Stimulated activated CD8-positive, alpha-beta memory T cell treated with anti-CD3 and anti-CD28 coated beads, Interleukin-15, amount 100 ng/mL, for 4 hours (primary cell): ENCODE measurements at places on chromosomes 5 and 9.

DNA sequence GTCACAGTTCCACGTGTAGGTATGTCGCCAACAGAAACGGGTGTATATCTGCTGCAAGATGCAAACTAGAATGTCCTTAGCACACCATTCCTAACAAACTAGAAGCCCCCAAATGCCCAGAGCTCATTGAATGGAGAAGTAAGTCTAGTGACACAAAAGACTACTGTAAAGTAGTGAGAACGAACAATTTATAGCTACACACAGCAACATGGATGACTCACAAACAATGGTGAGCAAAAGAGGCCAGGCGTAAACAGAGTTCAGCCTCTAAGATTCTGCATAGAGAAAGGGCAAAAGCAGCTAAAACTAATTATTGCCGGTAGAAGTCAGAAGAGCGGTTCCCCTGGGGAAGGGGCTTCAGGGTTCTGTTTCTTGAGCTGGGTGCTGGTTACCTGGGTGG lies 74.7 kb downstream of the AMBP start:
- DNase-seq: no peak

DNA sequence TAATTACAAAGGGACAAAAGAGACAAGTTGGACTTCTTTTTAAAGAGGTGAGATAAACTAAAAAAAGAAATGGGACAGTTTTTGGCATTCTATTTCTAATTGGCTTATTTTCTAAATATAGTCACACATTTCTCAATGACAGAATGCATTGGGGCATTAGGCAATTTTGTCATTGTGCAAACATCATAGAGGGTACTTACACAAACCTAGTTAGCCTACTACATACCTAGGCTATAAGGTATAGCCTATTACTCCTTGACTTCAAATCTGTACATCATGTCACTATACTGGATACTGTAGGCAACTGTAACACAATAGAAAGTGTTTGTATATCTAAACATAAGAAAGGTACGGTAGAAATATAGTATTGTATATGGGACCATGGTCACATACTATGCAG lies 56.1 kb downstream of the LSM11 start:
- no peak for DNase-seq

- no peak for DNase-seq
These were observed 20.1 kb downstream of the ALG2 start for GRCh38 chr9:99201603-99202002.

DNA sequence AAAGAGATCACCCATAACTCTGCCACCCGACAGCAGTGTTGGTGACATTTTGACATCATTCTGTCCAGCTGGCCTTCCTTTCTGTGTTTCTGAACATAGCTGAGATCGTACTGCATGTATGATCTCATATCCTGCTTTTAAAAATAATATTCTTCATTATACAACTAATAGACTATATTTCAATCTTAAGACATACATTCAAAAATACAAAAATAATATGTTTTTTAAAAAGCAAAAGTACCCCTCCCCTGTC lies 47.7 kb upstream of the RPL26L1 start:
- DNase-seq: no peak

DNA sequence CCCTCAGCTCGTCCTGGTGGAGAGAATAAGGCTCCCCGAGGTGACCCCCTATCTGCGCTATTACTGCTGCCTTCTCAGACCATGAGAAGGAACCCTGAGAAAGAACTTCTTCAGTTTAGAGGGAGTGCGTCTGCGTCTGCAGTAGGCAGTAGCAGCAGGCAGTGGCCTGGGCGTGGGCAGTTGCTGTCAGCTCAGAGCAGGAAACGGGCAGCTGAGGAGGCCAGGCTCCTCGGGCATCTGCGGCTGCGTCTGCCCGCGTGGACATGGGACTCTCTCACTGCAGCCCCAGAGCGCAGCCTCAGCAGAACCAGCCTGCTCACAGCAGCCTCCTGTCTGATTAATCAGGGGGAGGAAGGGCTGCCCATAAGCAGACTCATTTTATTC lies 49.8 kb upstream of the FCN1 start:
- no peak for DNase-seq

DNA sequence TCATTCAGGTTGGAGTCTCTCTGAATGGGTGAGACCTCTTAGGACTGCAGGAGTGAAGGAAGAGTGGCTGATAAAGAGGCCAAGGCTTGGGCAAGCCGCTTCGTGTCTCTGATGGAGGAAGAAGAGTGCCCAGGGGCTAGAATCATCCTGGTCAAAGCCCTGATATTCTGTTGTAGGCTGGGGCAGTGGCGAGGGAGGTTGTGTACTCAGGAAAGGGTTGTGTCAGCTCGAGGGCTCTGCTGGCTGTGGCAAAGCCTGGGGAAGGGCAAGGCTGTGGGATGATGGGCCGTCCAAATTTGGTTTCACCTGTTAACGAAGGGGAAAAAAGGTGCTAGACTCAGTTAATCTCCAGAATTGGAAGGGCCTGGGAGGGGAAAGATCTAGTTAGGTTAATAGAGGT lies 2.4 kb upstream of the TRMT10B start:
- DNase-seq: no peak

- no peak for DNase-seq
These were observed 335.3 kb upstream of the ACTBL2 start for GRCh38 chr5:57817924-57818323.

- DNase-seq: no peak
These were observed 75.3 kb upstream of the GGTA1 start for GRCh38 chr9:121574774-121575519.

- DNase-seq: no peak
These were observed 119.4 kb upstream of the SPIN1 start for GRCh38 chr9:88268886-88269285.

GRCh38 chr5:14741801-14742440 lies 77.4 kb downstream of the OTULIN start:
- no peak for DNase-seq

- DNase-seq: no peak
These were observed 62.0 kb downstream of the ENC1 start for GRCh38 chr5:74578356-74579044.

GRCh38 chr9:122819791-122820489 lies 8.4 kb downstream of the PDCL start:
- DNase-seq: no peak

GRCh38 chr5:55456216-55456895 lies 78.4 kb downstream of the PLPP1 start:
- DNase-seq: no peak

DNA sequence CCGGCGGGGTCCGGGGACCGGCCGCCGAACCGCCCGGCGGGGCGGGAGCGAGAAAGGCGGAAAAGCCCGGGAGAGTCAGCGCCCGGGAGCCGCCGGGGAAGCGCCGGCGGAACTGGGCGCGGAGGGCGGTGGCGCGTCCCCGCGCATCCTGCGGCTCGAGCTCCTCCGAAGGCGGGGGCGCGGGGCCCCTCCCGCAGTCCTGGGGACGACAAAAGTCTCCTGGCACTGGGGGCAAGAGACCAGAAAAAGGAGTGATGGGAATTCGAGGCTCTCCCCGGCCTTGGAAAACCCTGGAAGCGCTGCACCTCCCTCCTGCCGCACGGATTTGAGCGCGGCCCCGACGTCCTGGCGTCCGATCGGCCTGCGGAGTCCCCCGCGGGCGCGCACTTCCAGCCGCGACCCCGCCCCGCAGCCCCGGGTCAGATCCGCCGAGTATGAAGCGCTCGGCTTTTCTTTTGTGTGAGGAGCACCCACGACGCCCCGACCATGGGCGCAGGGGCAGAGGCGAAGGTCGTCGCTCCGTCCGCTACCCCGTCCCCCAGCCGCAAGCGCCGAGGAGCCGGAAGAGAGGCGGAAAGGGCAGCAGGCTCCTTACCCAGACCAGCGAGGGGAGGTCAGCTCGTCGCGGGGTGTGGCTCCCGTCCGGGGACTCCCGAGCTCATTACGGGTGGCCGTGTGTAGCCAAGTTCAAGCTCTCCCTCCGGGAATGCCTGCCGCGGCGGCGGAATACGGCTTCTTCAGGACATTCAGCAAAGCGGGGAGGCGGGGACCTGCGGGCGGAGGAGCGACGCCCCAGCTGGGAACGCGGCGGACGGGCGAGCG lies at the start of gene EPB41L4A:
EPB41L4A (minus strand) TSS at position 114 of the 822 bp plus-strand sequence. CDS start 238 bp downstream, outside the sequence.
- DNase-seq: no peak

GRCh38 chr9:98555651-98556465 lies 152.9 kb downstream of the GABBR2 start:
- no peak for DNase-seq

DNA sequence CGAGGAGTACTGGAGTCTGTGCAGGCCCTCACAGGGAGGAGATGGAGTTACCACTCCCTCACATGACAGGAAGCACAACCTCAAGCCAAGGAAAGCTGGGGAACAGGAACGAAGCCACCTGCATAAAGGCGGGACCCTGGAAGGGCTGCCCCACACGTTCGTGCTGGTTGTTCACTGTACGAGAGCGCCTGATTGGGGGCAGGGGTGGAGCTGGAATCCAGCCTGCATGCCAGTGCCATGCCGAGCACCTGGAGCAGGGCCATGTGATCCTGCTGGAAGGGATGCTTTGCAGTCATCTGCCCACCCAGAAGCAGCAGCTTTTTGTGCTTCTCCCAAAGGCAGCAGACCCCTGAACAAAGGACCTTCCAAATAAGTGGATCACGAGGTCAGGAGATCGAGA lies 11.4 kb downstream of the GRM6 start:
- DNase-seq: no peak

DNA sequence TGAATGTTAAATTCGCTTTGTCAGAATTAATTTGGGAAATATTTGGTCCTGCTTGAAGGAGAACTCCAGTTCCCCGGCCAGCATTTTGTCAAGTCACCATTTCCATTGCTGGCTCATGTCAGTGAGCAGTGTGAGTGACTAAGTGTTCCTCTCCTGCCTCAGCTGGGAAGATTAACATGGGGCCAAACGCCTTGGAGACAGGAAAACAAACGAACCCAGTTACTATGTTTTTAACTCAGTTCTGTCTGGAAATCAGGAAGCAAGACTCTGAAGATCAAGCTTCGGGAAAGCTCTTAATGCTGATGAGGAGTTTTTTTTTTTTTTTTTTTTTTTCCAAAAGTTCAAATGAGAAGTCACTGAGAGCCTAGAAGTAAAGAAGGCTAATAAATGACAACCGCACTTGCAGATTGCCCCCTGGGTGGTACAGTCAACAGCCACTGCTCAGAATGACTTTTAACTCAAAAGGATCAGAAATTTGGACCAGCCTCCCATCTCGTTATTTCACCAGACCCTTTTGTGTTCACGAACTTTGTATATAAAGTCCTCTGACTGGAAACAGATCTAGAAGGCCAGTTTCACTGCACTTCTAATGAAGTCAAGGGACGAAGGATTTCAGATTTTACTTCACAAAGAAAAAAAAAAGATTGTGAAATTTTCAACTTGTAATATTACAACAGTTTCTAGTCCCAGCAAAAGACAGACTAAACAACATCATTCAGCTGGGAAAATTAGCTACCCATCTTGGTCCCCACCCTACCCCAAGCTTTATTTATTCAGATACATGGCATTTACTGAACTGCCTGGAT lies 121.3 kb downstream of the LHFPL2 start:
- no peak for DNase-seq

- DNase-seq: no peak
These were observed 143.3 kb downstream of the FGF10 start for GRCh38 chr5:44245935-44246334.

DNA sequence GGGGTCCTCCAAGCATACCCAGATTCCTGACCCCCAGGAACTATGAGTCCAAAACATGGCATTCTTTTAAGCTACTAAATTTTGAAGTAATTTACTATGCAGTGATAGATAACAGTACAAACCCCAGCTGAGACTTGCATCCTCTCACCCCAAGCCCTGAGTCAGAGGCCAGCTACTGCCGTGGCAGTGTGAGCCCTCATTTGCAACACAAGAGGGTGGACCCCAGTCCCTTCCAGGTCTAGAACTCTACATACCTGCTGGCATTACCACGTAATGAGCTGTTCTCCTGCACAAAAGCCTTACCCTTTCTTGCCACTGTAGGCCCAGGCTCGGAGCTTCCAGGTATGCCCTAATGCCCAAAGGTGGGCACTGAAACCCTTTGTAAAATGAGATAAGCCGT lies 108.6 kb upstream of the ERCC6L2 start:
- DNase-seq: no peak

DNA sequence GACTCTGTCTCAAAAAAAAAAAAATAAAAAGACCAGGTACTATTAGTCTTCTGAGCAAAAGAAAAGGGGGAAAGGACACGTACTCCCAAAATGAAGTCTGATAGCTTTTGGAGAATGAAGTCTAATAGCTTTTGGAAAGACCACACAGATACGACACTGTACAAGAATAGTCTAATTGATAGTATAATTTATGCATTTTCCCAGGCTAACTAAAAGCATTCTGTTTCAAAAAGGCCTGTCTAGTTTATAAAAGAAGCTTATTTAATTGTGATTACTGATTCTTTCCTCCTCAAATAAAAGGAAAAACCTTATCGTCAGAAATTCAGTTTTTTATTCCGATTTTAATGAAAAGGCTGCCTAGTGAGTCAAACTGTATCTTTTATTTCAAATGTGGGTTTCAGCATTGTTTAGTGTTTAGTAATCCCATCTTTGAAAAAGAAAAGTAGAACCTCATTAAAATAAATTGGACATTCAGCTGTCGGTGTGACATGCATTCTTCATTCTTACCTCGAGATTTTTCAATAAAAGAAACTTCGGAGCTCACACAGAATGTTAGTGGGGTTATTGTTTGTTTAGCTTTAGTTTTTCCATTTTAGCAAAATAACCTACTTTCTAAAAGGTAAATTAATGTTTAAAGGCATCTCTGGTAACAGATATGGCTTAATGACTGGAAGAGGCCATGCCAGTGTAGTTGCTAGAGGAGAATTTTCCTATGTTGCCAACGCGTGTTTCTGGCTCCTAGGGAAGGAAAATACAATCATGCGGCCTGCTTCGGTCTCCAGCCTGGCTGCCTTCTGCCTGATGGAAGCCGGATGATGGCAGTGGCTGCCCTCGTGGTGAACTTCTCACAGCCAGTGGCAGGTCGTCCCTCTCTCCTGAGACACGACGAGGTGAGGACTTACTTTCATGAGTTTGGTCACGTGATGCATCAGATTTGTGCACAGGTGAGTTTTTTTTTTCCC lies 70.0 kb downstream of the NLN start:
- no peak for DNase-seq

GRCh38 chr9:98248737-98249474 lies 6.5 kb downstream of the TBC1D2 start:
- DNase-seq: no peak

- no peak for DNase-seq
These were observed 178.7 kb upstream of the FBXL17 start for GRCh38 chr5:108560581-108560980.

GRCh38 chr9:137564817-137565411 lies 13.2 kb downstream of the MRPL41 start:
- DNase-seq: no peak

DNA sequence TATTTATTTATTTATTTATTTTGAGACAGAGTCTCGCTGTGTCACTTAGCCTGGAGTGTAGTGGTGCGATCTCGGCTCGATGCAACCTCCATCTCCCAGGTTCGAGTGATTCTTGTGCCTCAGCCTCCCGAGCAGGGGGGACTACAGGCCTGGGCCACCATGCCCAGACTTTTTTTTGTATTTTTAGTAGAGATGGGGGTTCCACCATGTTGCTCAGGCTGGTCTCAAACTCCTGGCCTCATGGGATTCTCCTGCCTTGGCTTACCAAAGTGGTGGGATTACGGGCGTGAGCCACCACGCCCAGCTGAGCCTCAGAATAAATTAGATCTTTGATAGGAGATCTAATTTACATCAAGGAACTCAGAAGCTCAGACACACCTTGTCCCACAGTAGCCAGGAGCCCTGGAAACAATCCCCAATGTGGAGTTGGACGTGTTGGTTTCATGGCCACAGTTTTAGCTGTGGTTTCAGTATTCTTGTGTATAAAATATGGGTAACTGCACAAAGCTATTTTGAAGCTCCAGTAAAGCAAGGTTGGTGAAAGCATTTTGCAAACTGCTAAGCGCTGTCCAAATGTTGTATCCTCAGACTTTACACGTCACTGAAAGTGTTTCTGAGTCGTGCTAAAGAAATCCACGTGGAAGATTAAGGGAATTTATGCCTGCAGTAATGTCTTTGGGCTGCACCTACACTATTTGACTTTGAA lies 3.0 kb upstream of the HNRNPAB start:
- no peak for DNase-seq
